ENCODE measurements at places on chromosomes 5 and 9.

DNA sequence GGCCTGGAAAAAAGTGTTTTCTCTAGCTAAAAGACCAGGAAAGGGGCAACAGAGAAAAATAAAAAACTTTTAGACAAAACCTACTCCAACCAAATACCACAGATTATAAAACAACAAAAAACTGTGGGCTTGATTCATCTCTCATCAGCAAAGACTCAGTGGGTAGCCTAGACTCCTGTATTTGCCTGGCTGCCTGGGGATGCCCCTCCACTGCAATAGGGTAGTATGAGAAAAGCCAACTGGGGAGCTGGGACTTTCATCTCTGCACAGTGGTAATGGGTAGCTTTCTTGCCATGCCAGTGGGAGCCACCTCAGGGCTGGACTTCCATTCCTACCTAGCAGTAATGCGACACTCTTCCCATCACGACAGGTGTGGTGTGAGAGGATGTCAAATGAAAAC is 7.5 kb downstream of the ZNF484 start:
- DNase-seq, result no peak

DNA sequence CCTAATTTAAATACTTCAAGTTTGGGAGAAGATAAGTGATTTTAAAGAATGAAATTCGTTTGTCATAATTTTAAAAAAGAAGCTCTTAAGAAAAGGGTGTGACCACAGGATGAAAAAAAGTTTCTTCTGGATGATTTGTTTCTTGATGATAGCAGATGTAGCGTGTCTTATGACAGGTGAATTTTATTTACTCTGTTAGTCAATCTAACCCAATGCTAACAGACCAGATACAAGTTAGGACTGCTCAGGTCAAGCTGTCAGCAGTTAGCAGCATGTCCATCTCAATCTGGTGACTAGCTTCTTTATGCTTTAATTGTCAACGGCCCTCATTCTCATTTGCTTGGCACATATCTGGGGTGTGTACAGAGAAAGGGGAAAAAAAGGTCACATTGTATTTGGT is 456.0 kb downstream of the BNC2 start:
- DNase-seq, result no peak

- no peak for DNase-seq
Observed at GRCh38 chr9:79763671-79764285, 192.0 kb downstream of the TLE4 start.

DNA sequence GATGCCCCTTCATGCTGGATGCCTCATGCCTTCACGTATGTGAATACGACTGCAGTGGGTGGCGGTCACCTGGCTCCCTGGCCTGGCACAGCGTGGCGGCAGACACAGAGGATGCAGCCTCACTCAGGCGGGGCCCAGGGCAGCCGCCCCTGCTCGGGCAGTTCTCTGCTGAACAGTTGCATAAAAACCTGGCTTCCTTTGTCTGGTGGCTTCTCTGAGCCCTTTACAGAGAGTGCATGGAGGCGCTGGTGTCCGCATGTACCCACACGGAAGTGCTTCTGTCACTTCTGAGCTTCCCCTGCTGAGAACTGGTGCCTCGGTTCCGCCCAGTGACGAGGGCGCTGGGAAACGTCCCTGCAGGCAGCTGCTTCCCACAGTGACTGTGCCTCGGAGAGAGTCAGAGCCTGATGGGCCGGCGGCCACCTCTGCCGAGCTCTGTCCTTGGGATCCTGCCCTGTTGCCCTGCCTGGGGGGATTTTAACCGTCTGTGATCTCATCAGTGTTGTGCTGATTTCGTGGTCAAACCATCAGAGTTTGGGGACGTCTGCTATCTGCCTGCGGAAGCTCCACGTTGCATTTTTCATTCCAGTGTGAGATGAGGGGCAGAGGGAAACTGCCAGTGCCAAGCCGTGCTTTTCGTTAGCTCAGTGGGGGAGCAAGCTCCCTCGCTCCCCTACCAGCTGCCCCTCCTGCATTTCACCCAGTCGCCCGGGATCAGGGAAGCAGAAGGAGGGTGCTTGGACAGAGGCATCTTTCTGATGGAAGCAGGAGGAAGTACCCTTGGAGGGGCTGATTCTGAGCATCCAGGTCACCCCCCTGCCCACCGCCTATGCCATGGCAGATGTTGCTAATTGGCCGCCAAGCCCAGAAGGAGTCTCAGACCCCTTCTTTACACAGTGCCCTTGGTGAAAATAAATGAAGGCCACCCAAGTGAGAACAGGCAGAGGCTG is 153.0 kb upstream of the COL5A1 start:
- DNase-seq, result no peak

- DNase-seq, result peak; percentile 44
Observed at GRCh38 chr9:95491543-95492320, 25.0 kb downstream of the PTCH1 start.

GRCh38 chr5:54162184-54162583 is 148.2 kb downstream of the ARL15 start:
- DNase-seq, result no peak

DNA sequence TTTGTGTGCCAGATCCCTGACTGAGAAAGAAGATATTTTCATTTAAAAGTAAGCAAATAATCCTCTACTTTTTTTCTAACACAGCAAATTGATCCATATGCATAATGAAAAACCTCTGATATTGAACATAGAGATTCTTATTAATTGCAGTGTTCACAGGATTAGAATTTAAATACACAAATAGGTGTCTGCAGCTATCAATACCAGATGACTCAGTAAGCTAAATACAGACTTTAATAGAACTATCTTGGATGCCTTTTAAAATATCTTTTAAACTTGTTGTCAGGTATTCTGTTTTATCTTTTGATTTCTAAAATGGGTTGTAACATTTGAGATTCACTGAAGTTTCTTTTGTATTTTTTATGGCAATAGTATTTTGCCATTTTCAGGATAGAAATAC is 43.1 kb downstream of the NIPBL start:
- no peak for DNase-seq

GRCh38 chr5:123206618-123207017 is 117.6 kb downstream of the PRDM6 start:
- no peak for DNase-seq

- no peak for DNase-seq
Observed at GRCh38 chr9:118457171-118458000, 753.2 kb downstream of the TLR4 start.

DNA sequence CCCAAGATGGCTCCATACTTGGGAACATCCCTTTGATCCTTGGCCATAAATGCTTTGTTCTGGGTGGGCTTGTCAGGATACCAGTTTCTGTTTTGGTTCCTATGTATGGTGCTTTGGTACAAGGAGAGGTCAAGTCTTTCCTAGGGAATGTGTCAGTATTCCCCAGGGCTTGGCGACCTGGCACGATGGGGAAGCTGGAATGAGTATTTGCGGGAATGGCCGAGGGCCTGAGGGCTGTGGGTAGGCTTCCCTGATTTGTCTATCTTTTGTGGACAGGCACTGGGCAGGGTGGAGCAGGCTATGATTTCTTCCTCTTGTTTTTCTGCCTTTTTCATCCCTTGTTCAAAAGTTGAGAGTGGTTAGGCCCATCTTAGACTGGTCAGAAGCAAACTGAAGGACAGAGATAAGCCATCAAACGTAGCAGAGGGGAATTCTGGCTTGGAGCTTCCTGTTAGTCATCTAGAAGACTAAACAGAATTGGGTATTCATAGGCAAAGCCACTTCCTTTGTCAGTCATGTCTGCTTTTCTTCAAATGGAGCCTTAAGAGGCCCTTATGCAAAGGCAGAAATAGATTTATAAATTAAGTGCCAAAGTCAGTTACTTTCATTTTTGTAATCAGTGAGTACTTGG is 13.7 kb downstream of the DOCK2 start:
- DNase-seq, result peak; percentile 28

DNA sequence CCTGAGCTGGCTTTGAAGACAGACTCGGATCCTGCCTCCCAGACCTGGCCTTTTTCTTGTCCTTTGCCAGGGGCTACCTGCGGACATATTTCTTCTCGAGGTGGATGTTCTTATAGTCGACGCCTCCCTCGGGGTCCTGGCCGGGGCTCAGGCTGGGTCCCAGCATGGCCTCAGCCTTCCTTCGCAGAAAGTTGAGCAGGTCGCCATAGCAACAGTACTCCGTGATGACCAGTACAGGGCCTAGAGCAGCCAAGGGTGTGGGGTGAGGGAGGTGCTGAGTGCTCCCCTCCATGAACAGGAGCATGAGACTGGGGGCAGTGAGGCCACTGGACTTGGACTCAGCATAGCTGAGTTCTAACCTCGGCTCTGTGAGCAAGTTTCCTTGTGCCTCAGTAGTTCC is 26.7 kb downstream of the CSF1R start:
- DNase-seq, result no peak

- DNase-seq, result peak; percentile 75
Observed at GRCh38 chr9:121353241-121354061, 16.6 kb downstream of the STOM start.

DNA sequence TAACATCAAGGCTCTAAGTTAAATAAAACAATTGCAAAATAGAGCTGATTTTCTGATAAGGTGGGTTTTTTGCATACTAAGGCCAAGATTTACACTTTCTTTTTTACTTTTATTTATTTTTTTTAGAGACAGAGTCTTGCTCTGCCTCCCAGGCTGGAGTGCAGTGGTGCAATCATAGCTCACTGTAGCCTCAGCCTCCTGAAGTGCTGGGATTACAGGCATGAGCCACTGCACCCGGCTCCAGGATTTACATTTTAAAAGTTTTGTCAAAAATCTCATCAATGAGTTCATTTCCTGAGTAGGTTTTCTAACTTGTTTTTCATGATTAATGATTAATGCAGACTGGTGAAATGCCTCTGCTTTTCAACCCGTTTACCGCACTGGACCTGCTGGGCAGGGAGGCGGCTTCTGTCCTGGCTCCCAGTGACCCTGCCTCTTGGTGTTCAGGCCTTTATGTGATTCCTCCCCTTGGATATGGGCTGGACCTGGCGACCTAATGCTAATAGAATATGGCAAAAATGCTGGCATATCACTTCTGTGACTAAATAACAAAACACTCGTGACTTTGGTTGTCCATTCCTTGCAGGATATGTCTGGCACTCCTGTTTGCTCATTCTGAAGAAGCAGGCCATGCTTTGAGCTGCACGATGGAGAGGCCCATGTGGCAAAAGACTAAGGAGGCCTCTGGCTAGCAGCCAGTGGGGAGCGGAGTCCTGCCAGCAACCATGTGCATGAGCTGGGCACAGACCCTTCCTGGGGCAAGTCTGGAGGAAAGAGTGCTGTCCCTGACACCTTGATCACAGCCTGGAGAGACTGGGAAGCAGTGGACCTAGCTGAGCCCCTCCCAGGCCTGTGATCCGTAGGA is 72.2 kb upstream of the PTCH1 start:
- DNase-seq, result no peak

DNA sequence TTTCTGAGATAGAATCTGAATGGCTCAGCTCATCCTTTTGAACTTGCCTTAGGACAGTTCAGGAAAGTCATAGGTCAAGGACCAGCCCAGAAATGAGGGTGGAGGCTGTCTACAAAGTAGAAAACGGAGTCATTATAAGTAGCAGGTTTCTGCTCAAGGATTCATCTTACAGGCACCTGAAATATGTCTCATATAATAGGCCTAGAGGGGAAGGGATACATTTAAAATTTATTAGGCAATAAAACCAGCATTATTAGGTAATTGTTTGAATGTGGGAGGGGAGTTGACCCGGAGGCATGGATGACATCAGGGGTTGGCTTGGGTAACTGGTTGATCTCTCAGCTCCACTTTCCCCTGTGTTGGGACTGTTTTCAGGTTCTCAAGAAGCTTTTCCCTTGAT is 11.9 kb upstream of the GALNT10 start:
- no peak for DNase-seq

GRCh38 chr9:8070779-8071444 is 271.3 kb upstream of the DMAC1 start:
- no peak for DNase-seq

DNA sequence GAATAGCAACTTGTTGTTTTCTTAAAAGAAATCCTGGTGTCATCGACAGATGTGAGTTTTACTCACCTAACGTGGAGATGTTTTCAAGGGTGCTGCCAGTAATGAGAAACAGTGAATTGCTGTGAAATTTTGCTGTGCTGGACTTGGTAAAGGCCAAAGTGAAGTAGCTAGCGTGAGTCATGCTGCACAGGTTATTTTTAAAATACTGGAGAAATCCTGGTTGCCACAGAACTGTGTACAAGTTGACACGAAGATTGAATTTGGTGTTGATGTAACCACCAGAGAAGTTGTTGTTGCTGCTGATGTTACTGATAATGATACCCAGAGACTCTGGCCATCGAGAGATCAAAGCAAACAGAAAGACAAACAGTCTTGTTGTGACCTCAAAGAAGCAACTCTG is 187.9 kb upstream of the NFIL3 start:
- DNase-seq, result no peak

- no peak for DNase-seq
Observed at GRCh38 chr5:89241186-89241585, 358.2 kb upstream of the MEF2C start.

- DNase-seq, result peak; percentile 68
Observed at GRCh38 chr9:95507464-95508241, 9.1 kb downstream of the PTCH1 start.

DNA sequence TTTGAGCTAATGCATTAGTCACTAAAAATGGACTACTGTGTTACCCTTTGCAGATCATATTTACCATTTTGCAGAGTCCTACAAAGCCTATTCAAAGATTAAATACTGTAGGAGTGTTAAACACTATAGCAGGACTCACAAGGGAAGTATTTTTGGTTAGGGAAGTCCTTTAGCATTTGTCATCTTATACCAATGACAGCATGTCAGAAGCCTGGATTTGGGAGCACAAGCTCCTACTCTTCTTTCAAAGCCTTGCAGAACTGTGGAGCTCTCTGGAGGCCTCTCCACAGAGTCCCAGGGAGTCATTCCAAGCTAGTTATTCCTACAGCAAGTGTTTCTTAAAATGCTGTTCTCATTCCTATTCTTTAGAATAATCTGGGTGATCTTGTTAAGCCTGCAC is 288.8 kb downstream of the PIK3R1 start:
- DNase-seq, result no peak

- peak; percentile 60 for DNase-seq
Observed at GRCh38 chr9:20242510-20243189, 379.6 kb downstream of the MLLT3 start.

GRCh38 chr5:173781432-173781815 is 106.7 kb upstream of the CPEB4 start:
- no peak for DNase-seq

DNA sequence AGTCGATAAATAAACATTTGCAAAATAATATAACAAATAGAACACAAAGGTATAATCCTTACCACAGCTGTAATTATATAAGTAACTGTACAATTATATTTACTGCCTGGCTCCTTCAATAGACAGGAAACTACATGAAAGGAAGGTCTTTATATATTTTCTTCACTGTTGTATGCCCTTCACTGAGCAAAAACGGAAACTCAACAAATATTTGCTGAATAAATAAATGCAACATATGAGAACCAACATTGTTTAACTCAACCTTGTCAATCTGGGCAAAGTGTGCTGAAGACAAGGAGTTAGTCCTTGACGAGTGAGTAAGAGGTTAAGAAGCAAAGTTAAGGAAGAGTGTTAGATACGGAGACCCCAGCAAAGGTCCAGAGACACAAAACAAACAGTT is 22.6 kb downstream of the PSMD5 start:
- no peak for DNase-seq

DNA sequence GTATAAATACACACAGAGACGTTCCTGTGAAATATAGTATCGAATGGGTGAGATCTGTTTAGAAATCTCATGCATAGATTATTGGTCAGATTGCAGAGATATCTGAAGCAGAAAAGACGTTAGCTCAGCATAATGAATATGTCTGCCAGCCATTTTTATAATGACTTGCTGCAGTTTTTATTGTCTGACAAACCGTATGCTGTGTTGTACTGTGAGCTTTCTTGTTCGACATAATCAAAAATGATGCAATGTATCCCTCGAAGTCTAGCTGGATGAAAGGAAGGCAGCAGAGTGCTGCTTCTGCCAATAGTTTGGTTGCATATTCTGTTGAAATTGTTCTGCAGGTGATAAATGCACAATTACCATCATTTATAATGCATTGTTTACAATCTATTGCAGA is 514.9 kb upstream of the ARRDC3 start:
- no peak for DNase-seq
